ENCODE measurements at places on chromosomes 12 and 14. TPM values are rescaled to one million over a fixed set of nuclear protein-coding genes. Genes with fewer than 3 reads are reported as not detected.

The IKZF4 gene
- total RNA-seq = 8.9 TPM

The GPD1 gene
- total RNA-seq = 0.54 TPM

The GRIN2B gene
- not detected for total RNA-seq

The B3GNT4 gene
- total RNA-seq = not detected

The LRRC10 gene
- total RNA-seq = not detected

The KRT3 gene
- not detected for total RNA-seq

The LRCOL1 gene
- total RNA-seq = not detected

The CD69 gene
- total RNA-seq = 44.8 TPM

The E2F7 gene
- 0.42 TPM for total RNA-seq

The RNASE1 gene
- total RNA-seq = not detected

The OVCH1 gene
- total RNA-seq = not detected

The CLMN gene
- 51.5 TPM for total RNA-seq

The CFAP251 gene
- 1.6 TPM for total RNA-seq

The TSHR gene
- total RNA-seq = 0.37 TPM

The BCL2L14 gene
- total RNA-seq = not detected

The PAPLN gene
- total RNA-seq = 0.92 TPM

The PRKCH gene
- total RNA-seq = 4.9 TPM

All from B cell (primary cell).